Esophagus muscularis mucosa (tissue), 4 donors: ENCODE measurements at places on chromosomes 5 and 9.
A peak's percentile ranks its signal among the peaks of the same experiment; 100 is the strongest.

- H3K4me1 ChIP-seq: no peaks in the 10 kb centered on the region
- H3K27me3 ChIP-seq: no peaks in the 10 kb centered on the region
- no peak overlapping the region for H3K27ac ChIP-seq
Measured at GRCh38 chr5:35438786-35439185, 178.9 kb upstream of the SPEF2 start.

GRCh38 chr9:103397868-103398600 is 402.9 kb downstream of the CYLC2 start:
- no peaks in the 10 kb centered on the region for H3K4me1 ChIP-seq
- H3K27me3 ChIP-seq: no peaks in the 10 kb centered on the region
- no peak for DNase-seq
- no peaks in the 10 kb centered on the region for H3K36me3 ChIP-seq
- H3K4me3 ChIP-seq: no peak overlapping the region

DNA sequence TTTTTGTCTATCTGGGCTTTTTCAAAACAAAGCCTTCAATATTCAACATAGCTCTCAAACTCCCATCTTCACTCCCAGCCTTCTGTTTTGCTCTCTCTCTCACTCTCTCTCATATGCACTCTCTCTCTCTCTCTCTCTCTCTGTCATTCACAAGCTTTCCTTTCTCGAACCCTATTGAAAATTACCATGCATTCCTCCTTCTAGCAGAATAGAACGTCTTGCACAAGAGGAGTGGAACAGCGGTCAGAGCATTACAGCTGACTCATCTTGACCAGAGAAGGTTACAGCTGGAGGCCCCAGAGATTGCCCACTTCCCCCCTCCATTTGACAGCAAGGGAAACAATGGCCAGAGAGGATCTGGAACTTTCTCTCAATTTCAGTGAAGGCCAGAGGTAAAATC is 51.0 kb upstream of the LIFR start:
- no peak overlapping the region for H3K4me3 ChIP-seq
- DNase-seq: no peak
- H3K4me1 ChIP-seq: peaks cover 3% of the 10 kb centered on the region
- no peak overlapping the region for H3K27ac ChIP-seq
- H3K27me3 ChIP-seq: no peaks in the 10 kb centered on the region

- H3K4me1 ChIP-seq: no peaks in the 10 kb centered on the region
- H3K27ac ChIP-seq: no peak overlapping the region
- no peaks in the 10 kb centered on the region for H3K27me3 ChIP-seq
- H3K4me3 ChIP-seq: no peak overlapping the region
- no peaks in the 10 kb centered on the region for H3K36me3 ChIP-seq
- DNase-seq: no peak
Measured at GRCh38 chr9:81874931-81875330, 53.3 kb upstream of the SPATA31D4 start.

DNA sequence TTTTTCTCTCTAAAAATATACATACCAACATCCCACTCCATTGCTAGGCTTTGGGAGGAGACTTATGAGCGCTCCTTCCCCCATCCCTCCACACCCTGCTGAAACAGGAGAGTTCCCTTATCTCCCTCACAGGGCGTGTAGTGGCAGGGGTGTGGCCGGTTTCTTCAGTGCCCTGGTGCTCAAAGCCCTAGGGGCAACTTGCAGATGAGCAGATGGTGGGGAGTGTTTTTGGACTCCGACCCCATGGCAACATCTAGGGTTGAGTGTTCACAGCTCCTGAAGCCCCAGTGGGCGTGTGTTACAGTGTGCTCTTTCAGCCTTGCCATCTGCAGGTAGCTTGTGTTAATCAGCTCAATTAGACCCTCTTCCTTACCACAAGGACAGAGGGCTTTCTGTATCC is 409.5 kb downstream of the MAT2B start:
- no peaks in the 10 kb centered on the region for H3K36me3 ChIP-seq
- H3K27ac ChIP-seq: no peak overlapping the region
- no peaks in the 10 kb centered on the region for H3K27me3 ChIP-seq
- DNase-seq: no peak
- H3K4me1 ChIP-seq: no peaks in the 10 kb centered on the region
- no peak overlapping the region for H3K4me3 ChIP-seq

GRCh38 chr9:108386859-108387384 is 468.9 kb downstream of the ACTL7B start:
- no peaks in the 10 kb centered on the region for H3K27me3 ChIP-seq
- no peak overlapping the region for H3K27ac ChIP-seq
- DNase-seq: no peak
- H3K36me3 ChIP-seq: no peaks in the 10 kb centered on the region

- H3K27me3 ChIP-seq: no peaks in the 10 kb centered on the region
- no peak for DNase-seq
- no peaks in the 10 kb centered on the region for H3K36me3 ChIP-seq
- H3K4me1 ChIP-seq: no peaks in the 10 kb centered on the region
- H3K27ac ChIP-seq: no peak overlapping the region
Measured at GRCh38 chr5:74073257-74073656, 447.3 kb downstream of the ARHGEF28 start.

- H3K36me3 ChIP-seq: no peaks in the 10 kb centered on the region
- DNase-seq: no peak
- no peaks in the 10 kb centered on the region for H3K4me1 ChIP-seq
Measured at GRCh38 chr5:80308526-80308925, 11.3 kb upstream of the SPZ1 start.

- H3K36me3 ChIP-seq: no peaks in the 10 kb centered on the region
- H3K4me1 ChIP-seq: peaks cover 35% of the 10 kb centered on the region
- DNase-seq: no peak
- H3K27ac ChIP-seq: peak overlapping the region; percentile 34
- H3K4me3 ChIP-seq: no peak overlapping the region
- H3K27me3 ChIP-seq: no peaks in the 10 kb centered on the region
Measured at GRCh38 chr5:118371973-118372831, 616.1 kb downstream of the DTWD2 start.

DNA sequence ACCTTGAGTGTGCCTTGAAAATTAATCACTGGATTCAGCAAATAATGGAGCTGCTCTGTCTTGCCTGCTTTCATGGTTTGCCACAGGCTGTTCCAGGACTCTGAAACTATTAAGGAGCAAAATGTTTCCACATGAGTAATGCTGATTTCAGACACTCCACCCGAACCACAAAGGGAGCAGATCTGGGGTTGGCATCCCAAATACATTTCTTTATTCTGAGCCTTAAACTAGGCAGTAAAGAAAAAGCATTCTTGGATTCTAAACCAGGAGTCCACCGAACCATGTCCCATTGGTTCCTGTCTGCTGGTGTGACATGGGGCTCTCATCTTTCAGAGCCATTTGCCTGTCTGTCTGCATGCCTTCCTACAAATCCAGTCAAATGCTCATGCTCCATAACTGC is 10.1 kb upstream of the C1QTNF3 start:
- H3K27me3 ChIP-seq: no peaks in the 10 kb centered on the region
- no peak overlapping the region for H3K4me3 ChIP-seq
- H3K36me3 ChIP-seq: no peaks in the 10 kb centered on the region

GRCh38 chr5:36145311-36145710 is 6.4 kb downstream of the LMBRD2 start:
- no peak overlapping the region for H3K4me3 ChIP-seq
- H3K27me3 ChIP-seq: no peaks in the 10 kb centered on the region
- peaks cover 14% of the 10 kb centered on the region for H3K4me1 ChIP-seq
- no peak overlapping the region for H3K27ac ChIP-seq
- H3K36me3 ChIP-seq: peaks cover 27% of the 10 kb centered on the region

DNA sequence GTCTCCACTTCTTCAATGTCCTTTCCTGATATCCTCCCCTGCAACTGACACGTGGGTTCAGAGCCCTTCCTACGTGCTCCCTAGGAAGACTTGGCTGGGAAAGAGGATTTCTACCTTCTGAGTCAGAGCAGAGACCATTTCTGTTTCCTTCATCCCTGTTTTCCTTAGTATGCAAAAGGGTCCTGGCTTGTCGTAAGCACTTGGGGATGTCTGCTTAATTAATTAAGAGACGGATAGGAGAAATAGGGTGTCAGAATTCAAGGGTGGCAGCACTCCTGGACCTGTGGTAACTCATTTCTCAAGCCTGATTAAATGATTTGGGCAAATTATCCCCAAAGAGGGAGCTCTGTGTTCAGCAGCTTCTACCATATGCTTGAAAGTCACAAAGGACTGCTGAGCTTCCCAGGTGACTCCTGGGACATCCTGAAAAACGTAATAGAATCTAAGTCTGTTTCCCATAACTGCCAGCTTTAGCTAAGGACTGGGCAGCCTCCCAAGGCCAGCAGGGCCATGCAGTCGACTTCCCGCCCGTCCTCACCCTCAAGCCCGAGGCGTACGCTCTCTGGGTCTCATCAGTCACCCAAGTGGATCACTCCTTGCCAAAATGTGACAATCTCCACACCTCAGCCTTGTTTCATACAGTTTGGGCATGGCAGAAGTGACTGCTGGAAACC is 20.5 kb downstream of the ABCA1 start:
- H3K27me3 ChIP-seq: no peaks in the 10 kb centered on the region
- H3K4me1 ChIP-seq: peaks cover 86% of the 10 kb centered on the region
- H3K4me3 ChIP-seq: peak overlapping the region; percentile 4
- peaks cover 2% of the 10 kb centered on the region for H3K36me3 ChIP-seq
- peak overlapping the region; percentile 74 for H3K27ac ChIP-seq

GRCh38 chr9:38281196-38281595 is 111.3 kb upstream of the ALDH1B1 start:
- no peaks in the 10 kb centered on the region for H3K27me3 ChIP-seq
- H3K36me3 ChIP-seq: no peaks in the 10 kb centered on the region
- no peaks in the 10 kb centered on the region for H3K4me1 ChIP-seq
- no peak overlapping the region for H3K4me3 ChIP-seq

- no peaks in the 10 kb centered on the region for H3K4me1 ChIP-seq
- no peak for DNase-seq
- H3K27ac ChIP-seq: no peak overlapping the region
- peaks cover 9% of the 10 kb centered on the region for H3K27me3 ChIP-seq
- no peaks in the 10 kb centered on the region for H3K36me3 ChIP-seq
Measured at GRCh38 chr5:178067755-178068154, 45.6 kb upstream of the N4BP3 start.

DNA sequence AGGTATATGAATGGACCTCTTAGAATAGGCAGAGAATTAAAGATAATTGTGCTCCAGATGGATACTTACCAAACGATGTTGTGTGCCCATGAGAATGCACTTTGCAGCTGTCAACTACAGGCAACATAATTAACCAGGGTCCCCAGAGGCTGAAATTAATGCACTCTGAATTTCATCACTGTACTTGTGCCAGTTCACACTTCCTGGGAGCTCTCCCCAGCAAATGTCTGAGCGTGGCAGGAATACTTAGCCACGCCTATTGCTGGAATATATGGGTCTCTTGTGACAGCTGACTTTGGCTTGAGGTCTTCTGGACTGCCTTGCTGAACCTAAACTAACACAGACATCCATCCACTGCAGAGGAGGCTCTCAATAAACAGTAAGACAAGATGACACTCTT is 11.9 kb upstream of the C1QTNF2 start:
- no peaks in the 10 kb centered on the region for H3K36me3 ChIP-seq
- no peak overlapping the region for H3K4me3 ChIP-seq
- no peak for DNase-seq
- peaks cover 8% of the 10 kb centered on the region for H3K4me1 ChIP-seq
- H3K27ac ChIP-seq: no peak overlapping the region

- H3K27me3 ChIP-seq: no peaks in the 10 kb centered on the region
- H3K27ac ChIP-seq: peak overlapping the region; percentile 50
- no peak for DNase-seq
- no peak overlapping the region for H3K4me3 ChIP-seq
Measured at GRCh38 chr9:136858452-136858843, 6.3 kb downstream of the MAMDC4 start.

GRCh38 chr9:137074657-137075274 is 2.6 kb upstream of the UAP1L1 start:
- H3K27ac ChIP-seq: no peak overlapping the region
- H3K27me3 ChIP-seq: no peaks in the 10 kb centered on the region
- H3K4me1 ChIP-seq: peaks cover 51% of the 10 kb centered on the region
- no peak for DNase-seq
- no peak overlapping the region for H3K4me3 ChIP-seq
- H3K36me3 ChIP-seq: peaks cover 12% of the 10 kb centered on the region

GRCh38 chr9:6922680-6923079 is 164.9 kb downstream of the KDM4C start:
- H3K4me1 ChIP-seq: peaks cover 8% of the 10 kb centered on the region
- DNase-seq: no peak
- no peak overlapping the region for H3K4me3 ChIP-seq
- no peak overlapping the region for H3K27ac ChIP-seq

- H3K27ac ChIP-seq: peak overlapping the region; percentile 29
- H3K36me3 ChIP-seq: no peaks in the 10 kb centered on the region
- H3K4me3 ChIP-seq: peak overlapping the region; percentile 34
- DNase-seq: peak; percentile 62
Measured at GRCh38 chr5:72506158-72506549, 1.1 kb downstream of the ZNF366 start.

DNA sequence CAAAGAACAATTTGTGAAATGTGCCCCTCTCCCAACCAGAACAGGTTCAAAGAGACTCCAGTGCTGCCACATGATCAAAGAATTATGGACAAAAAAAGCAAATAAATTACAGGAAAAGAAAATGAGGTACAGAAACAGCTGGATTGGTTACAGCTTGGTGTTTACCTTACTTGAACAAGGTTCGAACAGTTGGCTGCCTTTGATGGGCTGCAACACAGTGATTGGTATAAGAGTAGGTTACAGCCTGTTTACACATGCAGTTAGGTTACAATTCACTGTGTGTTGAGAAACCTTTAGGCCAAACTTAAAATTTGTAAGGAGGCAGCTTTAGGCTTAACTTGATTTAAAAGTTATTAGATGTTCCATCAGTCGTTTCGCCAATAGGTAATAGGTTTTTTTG is 3.4 kb upstream of the MOCS2 start:
- H3K27me3 ChIP-seq: no peaks in the 10 kb centered on the region

- no peak for DNase-seq
- H3K4me1 ChIP-seq: no peaks in the 10 kb centered on the region
- no peak overlapping the region for H3K27ac ChIP-seq
- no peaks in the 10 kb centered on the region for H3K27me3 ChIP-seq
Measured at GRCh38 chr9:17165764-17166163, 30.9 kb downstream of the CNTLN start.

DNA sequence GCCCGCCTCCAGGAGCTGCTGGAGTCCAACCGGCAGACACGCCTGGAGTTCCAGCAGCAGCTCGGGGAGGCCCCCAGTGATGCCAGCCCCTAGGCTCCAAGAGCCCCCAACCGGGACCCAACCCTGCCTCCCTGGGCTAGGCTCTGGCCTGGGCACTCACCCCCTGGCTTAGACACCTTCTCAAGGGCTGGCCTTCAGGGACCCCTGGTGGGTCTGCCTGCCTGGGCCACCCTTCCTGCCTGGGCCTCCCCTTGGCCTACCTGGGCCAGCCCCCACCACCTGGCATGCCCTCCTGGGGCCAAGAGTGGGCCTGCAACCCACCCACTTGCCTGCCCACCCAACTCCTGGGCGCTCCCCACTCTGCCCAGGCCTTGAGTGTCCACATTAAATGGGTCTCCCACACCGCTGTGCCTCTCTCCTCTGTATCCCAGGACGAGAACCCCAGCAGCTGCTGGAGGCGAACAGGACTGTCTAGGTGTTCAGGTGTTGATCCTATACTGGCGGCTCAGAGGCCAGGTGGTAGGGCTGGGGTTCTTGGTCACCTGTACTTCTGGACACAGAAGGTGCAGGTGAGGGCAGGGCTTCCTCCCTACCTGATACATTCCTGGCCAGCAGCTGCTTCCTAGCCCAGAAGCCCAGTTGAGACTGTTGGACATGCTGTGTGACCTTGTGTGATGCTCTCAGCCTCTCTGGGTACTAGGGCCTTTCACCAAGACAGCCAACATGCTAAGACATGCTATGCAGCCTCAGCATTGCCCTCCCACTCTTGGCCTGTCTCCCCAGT is 3.6 kb downstream of the BBLN start:
- H3K27me3 ChIP-seq: no peaks in the 10 kb centered on the region
- peaks cover 20% of the 10 kb centered on the region for H3K4me1 ChIP-seq
- no peak for DNase-seq
- H3K4me3 ChIP-seq: no peak overlapping the region

GRCh38 chr9:131994364-131995125 is 85.1 kb downstream of the MED27 start:
- H3K4me1 ChIP-seq: peaks cover 14% of the 10 kb centered on the region
- no peak overlapping the region for H3K27ac ChIP-seq
- H3K27me3 ChIP-seq: no peaks in the 10 kb centered on the region
- H3K4me3 ChIP-seq: no peak overlapping the region
- peaks cover 5% of the 10 kb centered on the region for H3K36me3 ChIP-seq
- DNase-seq: no peak
